ENCODE measurements at places on chromosomes 5 and 9.

- no peak for DNase-seq
These were observed 125.9 kb upstream of the TNFAIP8 start for GRCh38 chr5:119229950-119230349.

DNA sequence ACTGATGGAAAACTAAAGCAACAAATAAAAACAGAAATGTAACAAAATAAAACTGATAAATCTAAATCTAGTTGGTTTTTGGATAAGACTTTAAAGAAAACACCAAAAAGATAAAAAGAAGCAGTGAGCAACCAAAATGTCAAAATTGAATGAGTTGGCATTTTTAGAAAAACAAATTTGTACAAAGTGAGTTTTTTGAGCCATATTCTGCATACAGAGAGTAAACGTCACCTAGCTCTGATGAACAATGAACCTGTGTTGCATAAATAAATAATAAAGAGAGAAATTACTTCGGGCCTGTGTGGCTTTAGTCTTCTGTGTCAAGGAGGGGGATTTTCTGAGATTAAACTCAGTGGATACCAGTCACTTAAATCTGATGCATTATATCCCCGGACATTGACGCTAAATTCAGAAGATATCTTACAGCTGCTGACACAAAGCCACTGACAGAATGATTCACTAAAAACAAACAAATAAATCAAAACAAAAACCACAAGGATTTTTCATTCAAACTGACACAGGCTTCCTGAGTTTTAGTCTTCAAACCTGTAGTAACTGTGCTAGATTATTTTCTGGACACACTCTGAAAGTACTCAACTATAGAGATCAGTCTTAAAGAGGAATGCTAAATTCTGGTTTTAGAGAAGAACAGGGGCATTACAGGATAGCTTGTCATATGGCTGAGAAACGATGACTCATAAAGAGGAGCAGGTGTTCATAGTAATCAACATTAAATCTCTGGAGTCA, 403.5 kb upstream of the ST8SIA4 start:
- DNase-seq, result peak; percentile 27

DNA sequence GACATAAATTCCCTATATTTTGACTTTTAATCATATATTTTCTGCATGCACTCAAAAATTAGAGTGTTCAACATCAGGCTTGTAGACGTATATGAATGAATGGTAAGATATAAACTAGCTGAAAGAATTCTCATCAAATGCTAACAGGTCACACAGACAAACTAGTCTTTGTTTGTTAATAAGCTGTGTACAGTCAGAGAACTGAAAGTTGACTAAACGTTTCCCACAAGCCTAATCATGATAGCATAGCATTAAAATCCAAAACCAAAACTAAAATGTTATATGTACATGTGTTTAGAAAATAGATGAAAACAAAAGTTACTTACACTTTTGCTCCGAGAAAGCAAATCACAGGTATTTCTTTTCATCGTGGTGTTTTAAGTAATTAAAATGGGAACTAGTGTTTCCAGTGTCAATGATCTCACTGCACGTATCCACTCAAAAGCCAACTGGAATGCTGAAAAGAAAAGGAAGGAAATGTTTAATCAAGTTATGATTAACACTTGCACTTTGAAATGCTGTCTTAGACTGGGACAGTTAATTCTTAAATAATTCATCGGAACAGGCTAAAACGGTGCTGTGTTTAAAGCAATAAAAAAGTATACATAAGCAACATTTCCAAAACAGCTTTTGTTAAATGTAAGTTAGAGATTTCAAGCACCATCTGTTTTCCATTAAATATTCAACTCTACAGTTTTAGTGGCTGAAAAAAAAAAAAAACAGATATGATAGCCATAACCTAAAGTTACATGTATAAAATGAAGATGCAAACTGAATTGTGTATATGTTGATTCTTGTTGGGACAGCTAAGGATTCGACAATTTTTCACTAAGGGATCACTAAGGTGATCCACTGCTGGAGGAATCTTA, 291.9 kb upstream of the PDE4D start:
- no peak for DNase-seq

GRCh38 chr9:131731644-131732043, 8.2 kb downstream of the RAPGEF1 start:
- no peak for DNase-seq

GRCh38 chr5:153987301-153987700, 51.4 kb downstream of the FAM114A2 start:
- DNase-seq, result no peak

- DNase-seq, result no peak
These were observed 225.1 kb downstream of the ADGRV1 start for GRCh38 chr5:90783460-90784333.

DNA sequence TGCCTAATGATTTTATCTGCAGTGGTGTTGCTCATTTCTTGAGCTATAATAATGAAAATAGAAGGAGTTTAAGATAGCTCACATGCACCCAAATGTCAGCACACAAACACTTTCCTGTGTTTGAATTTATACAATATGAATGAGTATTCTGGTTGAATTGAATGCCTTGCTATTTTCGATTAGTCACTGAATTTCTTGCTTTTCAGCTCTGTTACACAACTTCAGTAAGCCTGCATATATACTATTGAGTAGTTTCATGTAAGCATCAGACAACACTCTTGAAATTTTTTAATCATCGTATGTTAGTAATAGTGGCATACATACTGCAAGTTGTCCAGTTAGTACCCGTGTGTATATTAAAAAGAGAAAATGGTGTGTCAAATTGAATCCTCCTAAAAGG, 281.5 kb upstream of the GRIA1 start:
- DNase-seq, result no peak

DNA sequence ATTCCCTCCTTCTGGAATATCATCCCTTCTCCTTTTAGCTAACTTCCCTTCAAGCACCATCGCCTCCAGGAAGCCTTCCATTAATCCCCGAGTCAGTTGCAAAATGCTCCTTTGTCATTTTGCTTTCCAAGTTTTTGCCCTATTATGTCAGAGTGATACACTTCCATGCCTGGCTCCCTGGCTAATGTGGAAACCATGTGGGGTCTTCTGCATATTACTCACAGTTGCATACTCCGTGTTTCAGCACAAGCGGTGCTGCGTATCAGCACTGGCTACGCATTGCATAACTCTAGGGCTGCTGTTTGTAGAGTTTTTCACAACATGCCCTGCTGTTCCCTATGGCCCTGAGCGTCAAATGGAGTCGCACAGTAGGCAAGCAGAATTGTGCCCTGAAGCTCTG, 1.9 kb downstream of the TEX53 start:
- no peak for DNase-seq

DNA sequence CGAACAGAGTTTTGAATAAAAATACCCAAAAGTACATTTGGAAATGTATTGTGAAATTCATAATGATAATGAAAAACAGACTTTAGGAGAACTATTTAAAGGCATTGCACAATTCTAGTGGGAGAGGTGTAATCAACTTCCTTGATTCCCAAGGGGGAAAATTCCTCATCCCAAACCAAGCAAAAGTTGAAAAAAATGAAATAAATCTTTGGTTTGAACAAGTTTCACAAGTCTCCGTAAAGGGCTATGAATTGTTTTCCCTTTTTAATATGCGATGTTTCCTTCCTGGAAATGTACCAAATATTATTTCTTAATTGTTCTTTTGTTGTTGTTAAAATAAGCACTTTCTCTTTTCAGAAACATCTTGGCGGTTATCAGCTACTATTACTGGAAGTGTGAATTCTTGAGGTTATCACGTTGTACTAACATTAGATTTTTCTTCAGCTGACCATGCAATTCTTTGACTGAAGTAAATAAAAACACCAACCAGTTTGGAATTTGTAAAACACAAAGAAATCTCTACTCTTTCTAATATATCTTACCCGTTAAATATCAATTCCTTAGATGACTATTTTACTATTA, 59.3 kb downstream of the SVEP1 start:
- no peak for DNase-seq

- DNase-seq, result no peak
These were observed 33.0 kb downstream of the LMNB1 start for GRCh38 chr5:126809916-126810315.

GRCh38 chr9:116501871-116502270, 185.2 kb upstream of the TRIM32 start:
- DNase-seq, result no peak

GRCh38 chr9:137085920-137086530, 760 bp upstream of the MAN1B1 start:
- DNase-seq, result no peak
